Central memory CD4-positive, alpha-beta T cell (primary cell): ENCODE measurements at places on chromosomes 2 and 18.

DNA sequence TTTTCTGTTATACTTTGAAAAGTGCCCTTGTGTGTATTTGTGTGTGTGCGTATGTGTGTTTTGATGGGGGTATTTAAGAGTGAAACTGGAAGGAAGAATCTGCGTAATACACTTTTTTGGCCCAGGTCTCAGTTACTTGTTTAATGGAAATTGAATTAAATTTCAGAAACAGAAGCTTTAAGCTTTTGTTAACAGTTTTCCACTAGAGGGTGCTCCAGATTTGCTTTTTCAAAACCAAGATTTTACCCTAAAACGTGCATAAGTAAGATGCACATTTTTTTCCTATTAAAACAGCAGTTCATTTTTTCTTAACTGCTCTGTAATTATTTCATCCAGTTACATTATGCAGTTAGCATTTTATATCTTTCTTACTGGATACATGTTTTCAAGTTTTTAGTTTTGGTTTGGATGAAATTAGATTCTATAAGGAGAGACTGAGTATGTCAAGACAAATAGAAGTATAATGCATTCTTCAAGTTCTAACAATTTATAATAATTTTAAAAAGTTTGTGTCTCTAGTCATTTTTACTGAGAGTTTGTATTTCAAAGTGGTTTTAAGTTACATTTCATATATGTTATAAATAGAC, 97.2 kb downstream of the PIK3C3 start:
- no peak for DNase-seq

DNA sequence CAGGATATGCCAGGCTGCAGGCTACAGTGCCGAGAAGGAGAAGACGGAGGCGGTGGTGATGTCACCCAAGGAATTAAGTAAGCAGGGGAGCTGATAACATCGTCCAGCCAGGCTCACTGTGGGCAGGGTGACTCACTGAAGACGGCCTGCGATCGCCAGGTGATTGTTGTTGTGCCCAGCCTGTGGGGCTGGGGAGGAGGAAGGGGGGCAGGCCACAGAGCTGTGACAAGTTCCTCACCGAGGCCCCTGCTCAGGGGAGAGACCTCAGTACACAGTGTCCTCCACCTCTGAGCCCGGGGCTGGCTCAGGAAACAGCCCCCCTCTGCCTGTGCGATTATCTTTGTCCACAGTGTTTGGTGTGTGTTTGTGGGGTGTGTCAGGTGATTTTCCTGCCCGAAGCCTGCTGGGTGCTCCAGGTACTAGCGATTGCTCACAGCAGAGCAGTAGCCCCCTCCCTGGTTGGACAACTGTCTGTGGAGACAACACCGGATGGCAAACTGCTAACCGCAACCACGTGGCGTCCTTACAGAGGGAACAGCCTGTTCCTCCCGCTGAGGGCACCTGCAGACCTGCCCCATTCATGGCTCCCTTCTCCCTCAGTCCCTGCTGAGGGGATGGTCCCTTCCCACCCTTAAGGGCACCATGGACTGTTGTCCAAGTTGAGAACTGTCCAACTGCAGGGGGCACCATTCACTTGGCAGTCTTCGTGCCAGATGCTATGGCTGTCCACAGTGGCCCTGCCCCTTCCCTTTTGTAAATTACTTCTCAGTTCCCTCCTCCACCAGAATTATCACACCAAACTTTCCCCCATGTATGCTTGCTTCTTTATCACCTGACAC, 95.1 kb downstream of the ZFP36L2 start:
- peak; percentile 91 for DNase-seq

DNA sequence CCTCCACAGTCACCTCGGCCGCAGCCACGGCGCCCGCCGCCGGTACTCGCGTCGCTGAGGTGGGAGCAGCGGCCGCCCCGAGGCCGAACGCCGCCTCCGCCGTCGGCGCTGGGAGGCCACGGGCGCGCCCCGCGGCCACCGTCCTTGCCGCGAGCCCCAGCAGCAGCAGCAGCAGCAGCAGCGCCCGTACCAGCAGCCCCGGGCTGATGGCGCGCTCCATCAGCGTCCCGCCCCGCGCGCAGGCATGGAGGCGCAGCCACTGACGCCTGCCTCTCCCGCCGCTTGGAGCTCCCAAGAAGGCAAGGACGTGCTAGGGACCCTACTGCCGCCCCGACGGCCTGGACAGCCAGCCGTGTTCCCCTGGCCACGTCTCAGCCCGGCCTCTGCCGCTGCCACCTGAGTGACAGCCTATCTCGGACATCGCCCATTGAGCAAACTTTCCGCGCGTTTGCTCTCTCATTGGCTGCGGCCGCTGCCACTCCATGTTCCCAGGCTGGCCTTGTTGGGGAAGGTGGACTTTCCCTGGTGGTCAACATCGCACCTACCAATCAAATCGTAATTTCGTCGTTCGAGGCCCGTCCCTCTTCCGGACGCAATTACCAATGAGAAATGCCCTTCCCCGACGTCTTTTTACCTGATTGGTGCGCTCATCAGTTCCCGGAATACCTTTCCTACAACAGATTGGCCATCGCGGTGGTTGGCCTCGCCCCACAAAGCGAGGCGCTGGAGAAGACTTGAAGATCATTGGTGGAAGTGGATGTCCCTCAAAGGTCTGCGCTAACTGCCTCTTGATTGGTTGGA, at the start of gene EIF2AK3:
Gene EIF2AK3, minus strand, starts transcription at position 410 of the 801 bp plus-strand sequence. Its CDS starts 190 bp downstream, at position 220.
- peak; percentile 98 for DNase-seq

- DNase-seq, result no peak
Measured at GRCh38 chr2:231764124-231764523, 17.0 kb downstream of the PDE6D start.

- DNase-seq, result no peak
Measured at GRCh38 chr2:239400596-239401066, at the start of gene HDAC4. Gene HDAC4 (minus strand): TSS chr2:239401020. CDS start chr2:239352699, 48,321 bp downstream.

- DNase-seq, result no peak
Measured at GRCh38 chr2:26483957-26484565, 6.1 kb upstream of the OTOF start.

GRCh38 chr2:120343433-120344105, 2.4 kb upstream of the INHBB start:
- peak; percentile 33 for DNase-seq

DNA sequence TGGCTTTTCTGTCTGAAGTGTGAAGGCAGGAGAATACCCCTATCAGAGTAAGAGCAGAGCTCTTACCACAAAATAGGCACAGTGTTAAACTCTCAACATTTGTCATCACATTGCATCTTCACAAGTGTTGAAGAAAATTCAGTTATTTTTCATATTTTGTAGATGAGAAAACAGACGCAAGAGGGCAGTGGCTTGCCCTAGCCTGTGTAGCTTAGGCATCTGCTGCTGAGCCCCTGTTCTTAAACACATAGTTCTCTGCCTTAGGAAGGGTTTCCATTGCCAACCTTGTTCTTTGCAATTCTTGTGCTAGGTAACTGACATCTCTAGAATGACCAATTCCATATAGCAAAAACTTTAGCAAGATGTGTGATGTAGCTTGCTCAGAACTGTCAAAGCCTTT, 112.7 kb upstream of the RMDN2 start:
- no peak for DNase-seq

DNA sequence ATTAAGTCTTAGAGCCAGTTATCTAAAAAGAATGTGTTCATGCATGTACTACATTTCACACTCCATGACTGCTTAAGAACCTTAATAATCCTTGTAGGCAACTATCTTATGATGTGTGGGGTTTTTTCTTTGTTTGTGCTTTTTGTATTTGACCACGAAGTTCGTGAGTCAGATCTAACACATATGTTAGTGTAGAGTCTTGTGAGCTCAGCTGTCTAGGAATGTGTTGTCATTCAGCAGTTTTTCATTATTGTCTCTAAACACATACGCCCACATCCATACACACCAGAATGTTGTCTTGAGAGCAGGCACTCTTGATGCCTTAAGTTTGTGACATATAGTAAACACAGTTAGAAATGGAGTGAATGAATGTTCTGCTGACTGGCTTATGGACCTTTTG, 38.4 kb downstream of the CAB39 start:
- DNase-seq, result no peak
